ENCODE measurements at places on chromosomes 13 and 19.

- no peak for DNase-seq
Observed at GRCh38 chr19:41862445-41862986, 2.5 kb downstream of the RPS19 start.

DNA sequence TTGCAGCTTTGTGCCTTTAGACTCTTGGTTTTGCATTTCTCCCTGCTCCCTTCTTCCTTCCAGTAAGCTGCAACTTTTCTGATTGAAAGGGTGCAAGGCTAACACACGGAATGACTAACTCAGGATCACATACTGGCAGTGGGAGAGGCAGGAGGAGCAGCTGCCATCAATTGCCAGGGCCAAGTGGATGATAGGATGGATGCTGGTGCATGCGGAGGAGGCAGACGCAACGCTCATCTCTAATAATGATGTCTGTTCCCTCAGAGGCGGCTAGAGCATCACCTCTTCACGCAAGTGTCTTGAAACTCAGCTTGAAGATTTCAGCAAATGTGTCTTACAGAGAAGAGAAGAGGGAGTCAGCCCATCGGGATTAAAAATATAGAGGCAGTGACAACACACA is 49.5 kb upstream of the TPM4 start:
- no peak for DNase-seq

- DNase-seq, result peak; percentile 81
Observed at GRCh38 chr13:33194820-33195692, 90.5 kb downstream of the STARD13 start.

GRCh38 chr13:66665991-66666390 is 564.1 kb downstream of the PCDH9 start:
- DNase-seq, result peak; percentile 75

DNA sequence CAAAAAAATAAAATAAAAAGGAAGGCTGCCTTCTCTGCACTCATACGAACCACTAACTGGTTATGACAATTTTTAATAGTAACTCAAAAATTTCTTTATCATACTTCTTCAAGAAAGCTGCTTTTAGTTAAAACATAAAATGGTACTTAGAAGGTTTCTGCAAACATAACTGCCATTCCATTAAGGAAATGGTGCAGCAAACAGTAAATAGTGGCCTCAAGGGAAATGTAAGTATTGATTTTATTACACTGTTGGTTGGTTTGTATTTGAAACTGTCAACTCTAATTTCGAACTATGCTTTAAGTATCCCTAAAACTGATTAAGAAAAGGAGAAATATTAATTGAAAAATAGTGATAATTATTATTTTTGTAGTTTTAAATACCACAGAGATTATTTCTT is 278.0 kb downstream of the DACH1 start:
- DNase-seq, result no peak

DNA sequence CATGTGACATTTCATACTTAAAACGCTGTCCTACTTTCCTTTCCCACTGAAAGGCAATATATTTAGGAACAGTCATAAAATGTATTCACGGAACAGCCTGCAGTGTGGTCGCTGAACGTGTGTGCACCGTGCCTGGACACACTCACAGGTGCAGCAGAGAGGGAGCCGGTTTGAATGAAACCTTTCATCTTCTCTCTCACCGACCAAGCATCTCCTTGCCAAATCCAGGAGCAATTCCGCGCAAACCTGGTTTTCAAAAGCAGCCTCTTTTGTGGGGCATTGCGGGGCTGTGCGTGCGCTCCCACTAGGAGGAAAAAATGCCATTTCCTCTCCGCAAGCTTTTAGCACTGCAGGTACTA is 1.0 kb downstream of the DCLK1 start:
- peak; percentile 69 for DNase-seq

DNA sequence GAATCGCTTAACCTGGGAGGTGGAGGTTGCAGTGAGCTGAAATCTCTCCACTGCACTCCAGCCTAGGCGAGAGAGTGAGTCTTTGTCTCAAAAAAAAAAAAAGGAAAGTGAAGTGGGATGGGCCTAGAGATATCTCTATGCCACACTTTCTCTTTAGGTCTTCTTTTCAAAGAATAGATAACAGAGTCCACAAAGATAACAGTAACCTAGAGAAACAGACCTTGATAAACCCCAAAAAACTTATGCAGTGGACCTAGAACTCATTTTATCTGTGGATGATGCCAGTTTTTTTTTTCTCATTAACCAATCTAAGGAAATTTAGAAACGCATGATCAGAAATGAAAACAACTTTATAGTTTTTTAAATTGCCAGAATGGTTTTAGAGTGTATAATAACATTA is 227.4 kb downstream of the LHFPL6 start:
- DNase-seq, result no peak

GRCh38 chr19:16518483-16519229 is 22.5 kb downstream of the C19orf44 start:
- no peak for DNase-seq

- DNase-seq, result no peak
Observed at GRCh38 chr13:23547000-23547590, 23.1 kb upstream of the TNFRSF19 start.

DNA sequence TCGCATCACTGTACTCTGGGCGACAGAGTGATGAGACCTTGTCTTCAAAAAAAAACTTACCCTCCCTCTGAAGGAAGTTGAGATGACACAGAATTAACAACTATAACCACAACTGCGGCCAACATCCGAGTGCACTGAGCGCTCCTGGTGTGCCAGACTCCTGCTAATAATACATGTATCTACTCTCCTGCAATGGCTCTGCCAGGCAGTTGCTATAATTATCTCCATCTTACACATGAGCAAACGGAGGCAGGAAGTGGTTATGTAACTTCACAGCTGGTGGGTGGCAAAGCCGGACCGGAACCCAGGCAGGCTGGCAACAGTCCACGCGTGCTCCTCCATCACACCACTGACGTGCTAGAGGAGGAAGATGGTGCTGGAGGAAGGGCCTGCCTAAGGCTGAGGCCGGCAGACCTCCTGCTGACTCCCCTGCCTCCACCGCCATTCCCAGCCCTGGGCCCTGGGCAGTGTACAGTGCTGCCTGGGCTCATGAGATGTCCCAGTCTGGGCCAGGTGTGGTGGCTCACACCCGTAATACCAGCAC is 12.6 kb downstream of the XRCC1 start:
- peak; percentile 81 for DNase-seq

DNA sequence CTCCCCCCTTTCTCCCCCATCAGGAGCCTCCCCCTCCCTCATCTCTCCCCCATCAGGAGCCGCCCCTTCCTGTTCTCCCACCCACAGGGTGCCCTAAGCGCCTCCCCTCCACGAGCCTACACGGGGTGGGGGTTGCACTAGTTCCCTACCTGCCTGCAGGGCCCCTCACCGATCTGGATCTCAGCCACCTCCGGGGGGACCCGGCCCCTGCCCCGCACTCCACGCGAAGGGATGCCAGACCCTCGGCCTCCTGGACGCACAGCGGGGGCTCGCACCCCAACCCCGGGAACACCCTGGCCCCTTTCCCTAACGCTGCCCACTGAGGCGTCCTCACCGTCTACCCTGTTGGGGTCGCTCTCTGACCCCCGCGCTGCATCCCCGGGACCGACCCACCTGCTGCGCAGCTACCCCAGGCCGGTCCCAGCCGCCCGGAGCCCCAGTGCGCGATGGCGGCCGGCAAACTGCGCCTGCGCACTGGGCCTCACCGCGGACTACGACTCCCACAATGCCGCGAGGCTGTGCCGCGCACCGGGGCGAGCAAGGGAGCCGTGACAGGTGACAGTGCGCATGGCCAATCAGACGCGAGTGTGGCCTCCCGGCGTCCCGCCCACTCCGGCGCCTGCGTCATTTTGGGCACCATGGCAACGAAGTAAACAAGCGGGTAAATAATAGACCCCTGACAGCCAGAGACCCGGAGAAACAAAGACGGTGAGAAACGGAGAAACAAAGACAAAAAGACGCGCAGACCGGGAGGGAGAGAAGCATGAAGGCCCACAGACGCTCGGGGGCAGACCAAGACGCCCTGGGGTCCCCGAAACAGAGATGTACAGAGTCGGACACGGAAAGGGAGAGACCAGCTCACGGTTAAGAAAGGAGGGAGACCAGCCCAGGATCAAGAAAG is at the start of gene ZSCAN18:
TSS of gene ZSCAN18 (minus strand) at position 451 of the 901 bp plus-strand sequence. CDS start 7,964 bp downstream, outside the sequence.
- DNase-seq, result peak; percentile 95

DNA sequence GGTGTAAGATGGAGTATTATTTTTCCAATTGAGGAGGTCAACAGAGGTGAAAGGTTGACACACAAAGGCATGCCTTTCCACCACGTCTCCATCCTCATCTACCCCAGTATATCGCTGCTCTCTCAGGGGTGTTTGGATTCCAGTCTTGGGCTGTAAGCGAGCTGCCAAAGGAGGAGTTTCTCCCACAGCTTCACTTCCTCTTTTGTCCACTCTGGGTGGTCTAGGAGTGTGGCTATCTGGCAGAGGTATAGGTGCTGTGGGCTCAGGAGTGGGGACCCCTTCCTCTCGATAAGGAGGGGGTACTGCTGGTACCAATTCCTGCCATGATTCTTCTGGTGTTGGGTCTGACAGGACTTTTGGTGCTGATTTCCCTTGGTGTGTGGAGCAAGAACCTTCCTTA is 39.4 kb downstream of the ZNF846 start:
- DNase-seq, result no peak

GRCh38 chr19:29872224-29872731 is 60.5 kb downstream of the CCNE1 start:
- DNase-seq, result no peak

DNA sequence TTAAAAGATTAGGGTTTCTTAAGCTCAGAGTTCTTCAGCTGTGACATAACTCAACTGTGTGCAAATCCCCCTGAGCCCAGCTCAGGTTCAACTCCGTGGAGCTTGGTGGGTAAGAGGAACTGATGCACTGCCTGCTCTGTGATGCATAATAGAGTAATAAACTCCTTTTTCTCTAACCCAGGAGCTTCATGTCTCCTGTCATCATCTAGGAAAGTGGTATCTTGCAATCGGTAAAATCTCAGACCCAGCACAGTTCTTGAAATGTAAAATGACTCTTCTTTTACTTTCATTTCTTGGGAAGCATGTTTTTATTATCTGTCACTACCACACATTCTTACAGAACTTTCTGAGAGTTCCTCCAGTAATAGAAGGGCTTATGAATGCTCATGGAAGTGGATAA is 123.8 kb upstream of the PCDH9 start:
- DNase-seq, result no peak

DNA sequence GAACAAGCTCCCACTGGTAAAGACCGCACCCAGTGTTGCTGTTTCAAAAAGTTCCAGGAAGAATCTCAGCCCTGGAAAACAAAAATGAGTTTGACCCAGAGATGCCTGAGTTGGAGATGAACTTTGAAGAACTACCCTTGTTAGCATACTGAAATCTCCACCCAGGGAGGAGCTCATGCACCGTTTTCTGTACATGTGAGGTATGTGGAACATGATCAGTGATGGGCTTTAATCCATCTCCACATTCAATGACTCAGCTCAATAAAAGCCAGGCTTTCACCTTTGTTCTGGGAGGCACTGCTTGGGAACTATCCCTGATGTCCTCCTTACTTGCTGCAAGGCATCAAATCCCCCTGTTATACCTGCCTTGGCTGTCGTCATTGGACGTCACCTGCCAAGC is 279.9 kb downstream of the UQCRFS1 start:
- DNase-seq, result no peak

- no peak for DNase-seq
Observed at GRCh38 chr19:32471811-32472210, 66.2 kb downstream of the DPY19L3 start.

DNA sequence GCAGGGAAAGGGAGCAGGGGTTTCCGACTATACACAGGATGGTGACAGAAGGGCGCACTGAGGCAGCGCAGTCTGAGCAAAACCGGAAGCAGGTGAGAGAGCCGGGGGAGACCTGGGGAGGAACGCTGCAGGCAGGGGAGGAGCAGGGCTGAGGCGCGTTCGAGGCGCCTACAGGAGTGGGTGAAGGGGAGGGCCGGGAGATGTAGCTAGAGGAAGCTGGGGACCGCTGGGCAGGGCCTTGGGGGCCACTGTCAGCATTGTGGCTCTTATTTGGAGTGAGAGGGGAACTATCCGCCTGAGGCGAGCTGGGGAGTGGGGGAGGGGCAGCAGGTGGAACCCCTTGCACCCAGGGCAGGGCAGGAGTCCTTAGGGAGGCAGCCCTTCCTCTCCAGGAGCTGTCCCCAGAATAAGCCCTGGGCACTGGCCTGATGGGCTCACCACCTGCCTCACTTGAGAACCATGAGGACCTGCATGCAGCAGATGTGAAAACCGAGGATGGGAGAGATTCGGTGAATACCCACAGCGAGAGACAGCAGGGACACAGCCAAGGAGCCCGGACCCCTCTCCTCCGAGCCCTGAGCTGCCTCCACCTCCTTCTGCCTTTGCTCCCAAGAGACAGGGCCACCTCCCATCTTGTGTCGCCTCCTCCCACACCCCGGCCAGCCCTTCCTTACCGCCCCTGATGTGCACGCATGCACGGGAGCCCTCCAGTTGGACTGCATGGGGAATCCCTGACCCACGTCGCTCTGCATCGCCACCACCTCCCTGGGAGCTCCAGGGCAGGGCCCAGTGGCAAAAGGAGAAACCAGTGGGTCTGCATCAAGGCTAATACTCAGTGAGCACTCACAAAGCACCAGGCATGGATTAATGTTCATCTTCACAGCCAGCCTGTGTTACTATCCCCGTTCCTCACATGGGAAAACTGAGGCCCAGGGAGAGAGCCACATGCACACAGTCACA is 10.3 kb downstream of the AKT2 start:
- peak; percentile 10 for DNase-seq

GRCh38 chr19:4446704-4447200 is 10.8 kb downstream of the UBXN6 start:
- DNase-seq, result no peak

DNA sequence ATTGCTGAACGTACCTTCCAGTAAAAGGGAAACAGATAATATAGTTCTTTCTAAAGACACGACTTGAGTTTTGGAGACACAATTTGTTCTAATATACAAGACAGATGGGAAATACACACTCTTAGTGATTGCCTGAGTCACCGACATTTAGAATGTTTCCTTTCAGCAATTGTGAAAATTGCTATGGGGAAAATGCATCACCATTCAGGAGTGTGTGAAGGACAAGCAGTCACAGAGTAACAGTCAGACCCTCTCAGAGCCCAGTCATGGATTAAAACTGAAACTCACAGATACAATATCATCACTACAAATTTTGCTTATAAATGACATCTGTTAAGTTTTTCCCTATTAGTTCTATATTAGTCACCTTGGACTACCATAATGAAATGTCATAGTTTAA is 286.1 kb downstream of the SPRY2 start:
- no peak for DNase-seq

GRCh38 chr13:44514278-44514677 is 61.9 kb downstream of the TSC22D1 start:
- no peak for DNase-seq

GRCh38 chr19:41876847-41877832 is at the start of gene CD79A:
Gene CD79A, plus strand, starts transcription at chr19:41877279. Its CDS starts 26 bp downstream, at chr19:41877305.
- DNase-seq, result no peak

DNA sequence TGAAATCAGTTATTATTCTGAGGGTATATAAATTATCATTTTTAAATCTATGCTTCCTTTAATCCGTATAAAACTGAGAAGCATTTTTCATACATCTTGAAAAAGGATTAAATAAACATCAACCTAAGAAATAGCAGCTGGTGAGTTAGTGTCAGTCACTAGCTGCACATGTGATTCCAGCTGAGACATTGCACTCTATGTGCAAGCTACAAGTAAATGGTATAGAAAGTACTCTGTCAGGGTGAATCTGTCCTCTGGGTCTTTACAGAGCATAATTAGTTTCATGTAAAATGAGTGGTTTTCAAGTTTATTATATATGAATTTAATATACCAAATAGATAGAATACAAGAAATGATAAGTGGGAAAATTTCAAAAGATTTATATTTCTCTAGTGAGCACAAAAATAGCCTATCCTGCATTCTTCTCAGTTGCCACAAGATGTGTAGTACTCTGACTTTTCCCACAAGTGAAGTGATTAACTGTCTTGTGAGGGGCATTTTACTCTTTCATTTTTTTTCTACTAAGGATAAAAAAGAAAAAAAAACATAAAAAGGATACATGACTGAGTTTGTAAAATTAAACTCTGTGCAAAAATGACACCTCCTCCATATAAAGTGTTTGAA is 1372.1 kb downstream of the PCDH9 start:
- DNase-seq, result no peak

Data from NCI-H1417 (cell line).